ENCODE measurements at places on chromosomes 7 and 10.

GRCh38 chr7:121945480-121946236 lies 72.7 kb downstream of the PTPRZ1 start:
- DNase-seq = no peak

DNA sequence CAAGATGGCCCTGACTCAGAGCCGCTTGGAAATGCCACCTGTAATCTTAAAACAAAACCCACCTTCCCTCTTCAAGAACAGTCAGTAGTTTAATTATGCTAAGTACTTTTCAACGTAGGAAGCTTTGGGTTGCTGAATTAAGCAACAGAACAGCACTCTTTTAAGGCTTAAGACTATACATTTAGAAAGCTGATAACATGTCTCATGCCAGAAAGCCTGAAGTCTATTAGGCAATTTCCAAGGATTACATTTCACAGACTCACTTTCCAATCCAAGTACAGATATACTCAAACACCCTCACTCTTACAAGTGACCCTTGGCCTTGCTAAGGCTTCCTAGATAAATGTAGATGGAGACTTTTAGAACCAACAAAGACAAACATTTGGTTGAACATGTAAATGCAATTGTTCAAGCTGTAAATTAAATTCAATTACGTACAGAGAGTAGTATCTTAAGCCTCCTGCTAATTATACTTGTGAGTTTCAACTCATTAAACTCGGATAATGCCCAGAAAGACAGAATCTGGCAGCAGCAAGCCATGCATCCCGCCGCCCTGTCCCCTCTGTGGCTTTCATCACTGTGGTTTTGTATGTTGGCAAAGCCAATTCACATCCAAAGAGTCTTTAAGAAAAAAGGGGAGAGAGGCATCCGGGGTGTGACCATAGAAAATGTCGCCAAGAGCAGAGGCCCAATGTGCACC lies 283.1 kb upstream of the NRP1 start:
- no peak for DNase-seq

- DNase-seq = no peak
These were observed 59.6 kb upstream of the TRIM24 start for GRCh38 chr7:138400400-138400886.

GRCh38 chr10:31698181-31698830 lies 230.3 kb downstream of the ARHGAP12 start:
- DNase-seq = no peak
